ENCODE measurements at places on chromosomes 4 and X. TPM values are rescaled to one million over a fixed set of nuclear protein-coding genes. Genes with fewer than 3 reads are reported as not detected.

Gene MGAT4D
- total RNA-seq = not detected

- DNase-seq = no peak
These were observed 186.3 kb upstream of the FTHL17 start for GRCh38 chrX:31258166-31258565.

Gene UGT2B10
- total RNA-seq = 182 TPM

DNA sequence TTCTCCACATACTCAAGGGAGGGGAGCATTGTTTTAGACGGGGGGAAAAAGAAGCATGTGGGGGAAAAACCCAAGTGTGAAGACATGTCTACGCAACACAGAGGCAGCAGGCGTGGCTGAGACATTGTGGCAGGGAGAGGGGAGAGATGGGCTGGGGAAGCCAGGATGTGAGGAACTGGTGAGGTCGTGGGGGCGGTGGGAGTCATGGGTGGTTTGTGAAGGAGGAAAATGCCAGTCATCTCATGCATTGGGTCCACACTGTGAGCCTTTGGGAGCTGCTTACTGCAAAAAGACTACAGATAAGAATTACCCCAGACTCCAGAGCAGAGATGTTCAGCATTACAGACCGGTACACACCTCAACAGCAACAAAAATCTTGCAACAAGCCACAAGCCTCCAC, 2.1 kb downstream of the JAKMIP1 start:
- DNase-seq = no peak

DNA sequence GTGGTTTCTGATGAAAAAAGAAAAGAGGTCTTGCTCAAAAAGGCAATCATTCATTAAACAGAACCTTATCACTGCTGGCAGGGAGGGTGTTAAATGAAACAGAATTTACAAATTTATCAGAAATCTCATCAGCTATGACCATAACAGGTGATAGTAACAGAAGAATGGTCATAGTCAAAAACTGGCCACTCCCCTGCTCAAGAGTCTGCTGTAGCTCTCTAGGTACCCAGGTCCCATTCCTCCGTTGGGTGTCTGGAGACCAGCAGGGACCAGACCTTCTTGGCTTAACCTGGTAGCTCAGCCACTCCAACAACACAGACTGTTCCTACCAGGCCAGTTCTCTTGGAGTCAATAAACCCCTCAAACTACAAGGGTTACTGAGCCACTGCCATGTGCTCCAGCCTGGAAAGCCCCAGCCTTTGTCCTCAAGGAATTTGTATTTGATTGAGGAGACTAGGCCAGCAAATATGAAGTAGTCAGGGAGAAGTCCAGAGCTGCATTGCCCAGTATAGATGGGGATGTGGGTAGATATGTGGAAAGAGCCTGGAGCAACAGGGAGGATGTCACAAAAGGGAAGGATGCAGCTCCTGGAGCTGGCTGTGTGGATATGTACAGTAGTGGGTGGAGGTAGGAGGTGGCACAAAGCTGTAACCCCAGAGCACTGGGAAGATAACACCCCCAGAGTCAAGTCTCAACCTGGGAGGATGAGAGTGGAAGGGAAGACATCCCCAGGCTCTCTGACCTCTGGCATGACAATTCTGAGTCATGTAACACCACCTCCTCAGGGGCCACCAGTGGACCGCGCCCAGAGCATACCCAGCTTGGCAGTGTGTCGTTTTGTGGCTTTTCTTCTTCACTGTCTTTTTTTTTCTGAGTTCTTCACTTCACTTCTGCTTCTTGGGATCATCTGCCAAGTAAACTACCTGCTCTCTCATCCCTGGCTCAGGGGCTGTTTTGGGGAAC, 21.9 kb downstream of the RASL11B start:
- no peak for DNase-seq

DNA sequence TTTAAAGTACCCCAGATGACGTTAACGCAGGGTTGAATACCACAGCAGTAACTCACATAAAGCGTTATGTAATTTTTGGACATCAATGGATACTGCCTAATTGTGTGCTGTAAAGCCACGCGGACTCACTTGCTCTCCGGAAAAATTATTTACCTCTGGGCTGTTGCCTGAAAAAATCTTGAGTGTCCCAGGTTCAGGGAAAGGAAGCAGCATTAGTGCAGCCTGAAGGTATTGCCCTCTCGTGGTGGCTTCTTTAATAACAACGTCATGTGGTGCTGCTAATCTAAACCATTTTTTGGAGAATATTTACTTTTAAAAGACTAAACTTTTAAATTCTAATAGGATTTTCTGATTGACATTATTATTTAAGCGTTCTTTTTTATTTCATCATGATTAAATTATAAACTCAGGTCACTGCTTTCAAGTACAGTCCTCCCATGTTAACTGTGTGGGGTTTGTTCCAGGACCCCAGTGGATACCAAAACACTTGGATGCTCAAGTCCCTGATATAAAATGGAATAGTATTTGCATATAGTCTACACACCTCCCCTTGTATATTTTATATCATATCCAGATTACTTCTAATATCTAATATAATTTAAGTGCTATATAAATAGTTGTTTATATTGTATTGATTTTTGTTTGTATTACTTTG, 384.8 kb downstream of the FAM133A start:
- no peak for DNase-seq

- DNase-seq = no peak
These were observed 8.5 kb downstream of the RAPGEF2 start for GRCh38 chr4:159111416-159111815.

Gene NAP1L3
- total RNA-seq = 0.11 TPM

GRCh38 chrX:8237718-8238117, 66.7 kb upstream of the VCX2 start:
- no peak for DNase-seq

- no peak for DNase-seq
These were observed 31.5 kb upstream of the ELF2 start for GRCh38 chr4:139208404-139208945.

- no peak for DNase-seq
These were observed 194.0 kb upstream of the NUDT6 start for GRCh38 chr4:123116412-123116811.

Gene GAGE12D
- not detected for total RNA-seq

GRCh38 chrX:118864063-118864635, 40.5 kb downstream of the ZCCHC12 start:
- DNase-seq = no peak
